ENCODE measurements at places on chromosomes 4 and X. TPM values are rescaled to one million over a fixed set of nuclear protein-coding genes. Genes with fewer than 3 reads are reported as not detected.

- DNase-seq = peak; percentile 59
These were observed 9.9 kb upstream of the ANAPC4 start for GRCh38 chr4:25367004-25367621.

DNA sequence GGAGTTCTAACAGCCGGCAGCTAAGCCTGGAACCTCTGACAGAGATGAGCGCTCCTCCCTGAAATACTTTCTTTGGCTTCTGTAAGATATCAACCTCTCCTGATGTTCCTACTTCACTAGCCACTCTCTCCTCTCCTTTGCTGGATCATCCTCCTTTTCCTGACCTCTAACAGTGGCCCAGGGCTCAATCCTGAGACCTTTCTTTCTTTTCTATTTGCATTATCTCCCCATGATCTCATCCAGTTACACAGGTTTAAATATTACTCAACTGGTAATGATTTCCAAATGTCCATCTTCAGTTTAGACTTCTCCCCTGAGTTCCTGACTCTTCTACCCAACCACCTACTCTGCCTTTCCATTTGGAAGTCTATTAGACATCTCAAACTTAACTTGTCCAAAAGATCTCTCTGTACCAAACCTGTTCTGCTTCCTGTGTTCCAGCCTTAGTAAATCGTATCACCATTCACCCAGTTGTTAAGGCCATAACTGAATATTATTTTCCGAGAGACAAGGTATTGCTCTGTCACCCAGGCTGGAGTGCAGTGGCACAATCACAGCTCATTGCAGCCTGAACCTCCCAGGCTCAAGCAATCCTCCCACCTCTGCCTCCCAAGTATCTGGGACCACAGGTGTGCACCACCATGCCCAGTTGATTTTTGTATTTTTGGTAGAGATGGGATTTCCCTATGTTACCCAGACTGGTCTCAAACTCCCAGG is 41.1 kb downstream of the RFC1 start:
- DNase-seq = no peak

DNA sequence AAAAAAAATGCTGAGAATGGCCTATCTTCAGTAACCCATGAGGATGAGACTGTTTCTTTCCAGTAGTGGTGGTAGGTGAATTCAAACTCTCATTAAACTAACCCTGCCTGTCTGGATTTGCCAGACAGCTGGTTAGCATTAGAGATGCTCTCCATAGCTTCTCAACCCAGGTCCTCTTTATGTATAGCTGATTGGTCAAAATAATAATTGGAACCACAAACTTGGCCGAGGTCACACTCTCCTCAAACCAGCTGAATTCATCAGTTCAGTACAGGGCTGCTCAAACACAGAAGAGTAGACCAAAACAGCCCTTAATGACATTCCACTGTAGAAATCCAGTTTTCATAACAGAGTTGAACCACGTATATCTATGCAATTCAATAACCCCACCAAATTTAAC is 85.3 kb downstream of the HCCS start:
- DNase-seq = no peak

- no peak for DNase-seq
These were observed 64.7 kb downstream of the IL13RA2 start for GRCh38 chrX:114952696-114953095.

- DNase-seq = no peak
These were observed 879.1 kb downstream of the SH3BGRL start for GRCh38 chrX:82081027-82081426.

Gene CXCL13
- not detected for total RNA-seq

DNA sequence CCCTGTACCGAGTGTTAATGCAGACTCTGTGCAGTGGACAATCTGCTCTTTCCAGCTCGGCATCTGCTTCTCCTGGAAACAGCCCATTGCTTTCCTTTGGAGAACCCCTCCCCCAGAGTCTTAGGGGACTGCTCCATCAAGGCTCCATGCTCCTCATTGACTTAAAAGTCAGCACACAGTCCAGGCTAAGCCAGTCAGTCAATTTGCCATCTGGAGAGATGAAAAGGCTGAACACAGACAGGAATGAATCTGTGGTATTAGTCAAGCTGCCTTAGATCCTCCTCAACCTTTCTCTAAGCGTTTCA is 20.3 kb downstream of the ATP8A1 start:
- DNase-seq = no peak
